Cerebellar nuclear complex (tissue), 1 donor: ENCODE measurements at places on chromosomes 2 and 18.

- no peak for DNase-seq
Measured at GRCh38 chr18:55462652-55463051, 125.3 kb downstream of the TCF4 start.

- DNase-seq = no peak
Measured at GRCh38 chr2:207215308-207215707, 49.6 kb upstream of the KLF7 start.

DNA sequence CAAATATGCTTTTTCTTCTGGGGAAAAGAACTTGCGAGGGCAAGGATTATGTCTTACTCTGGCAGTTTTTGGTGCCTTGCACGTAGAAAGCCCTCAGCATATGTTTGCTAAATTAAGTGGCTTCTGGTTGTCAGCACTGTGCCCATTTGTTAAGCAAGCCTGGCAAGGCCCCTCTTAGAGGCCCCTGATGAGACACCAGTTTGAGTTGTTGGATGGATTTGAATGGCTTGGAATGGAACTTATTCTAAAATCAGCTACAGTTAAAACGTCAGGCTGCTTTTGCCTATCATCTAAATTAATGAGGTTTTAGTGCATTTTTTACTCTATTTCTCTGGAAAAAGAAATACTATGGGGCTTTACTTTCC, 28.2 kb downstream of the TMEM182 start:
- DNase-seq = no peak

DNA sequence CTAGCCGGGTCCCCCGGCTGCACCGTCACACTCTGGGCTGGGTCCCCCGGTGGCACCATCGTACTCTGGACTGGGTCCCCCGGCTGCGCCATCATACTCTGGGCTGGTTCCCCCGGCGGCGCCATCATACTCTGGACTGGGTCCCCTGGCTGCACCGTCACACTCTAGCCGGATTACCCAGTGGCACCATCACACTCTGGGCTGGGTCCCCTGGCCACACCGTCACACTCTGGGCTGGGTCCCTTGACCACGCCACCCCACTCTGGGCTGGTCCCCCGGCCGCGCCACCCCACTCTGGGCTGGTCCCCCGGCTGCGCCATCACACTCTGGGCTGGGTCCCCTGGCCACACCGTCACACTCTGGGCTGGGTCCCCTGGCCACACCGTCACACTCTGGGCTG, 653.8 kb upstream of the ID2 start:
- no peak for DNase-seq

GRCh38 chr2:127810156-127810618, 784 bp downstream of the WDR33 start:
- DNase-seq = no peak

GRCh38 chr2:177324797-177325196, 60.3 kb upstream of the NFE2L2 start:
- no peak for DNase-seq

DNA sequence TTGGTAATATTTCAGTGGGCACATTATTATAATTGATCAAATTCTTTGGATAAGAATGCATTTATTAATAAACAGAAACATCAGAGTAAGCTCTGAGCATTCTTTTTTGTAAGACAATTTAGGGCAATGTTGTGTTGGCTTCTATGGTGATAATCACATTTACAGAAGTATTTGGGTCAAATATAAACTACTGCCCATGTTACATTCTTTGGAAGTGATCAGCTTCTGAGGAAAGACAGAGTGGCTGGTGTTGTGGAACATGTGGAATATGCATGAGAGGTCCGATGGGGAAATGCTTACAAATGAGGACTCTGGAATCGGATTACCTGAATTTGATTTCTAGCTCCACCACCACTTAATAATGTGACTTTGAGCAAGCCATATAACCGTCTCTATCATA, 19.4 kb downstream of the SERPINB13 start:
- no peak for DNase-seq

- DNase-seq = no peak
Measured at GRCh38 chr2:63127594-63127993, 77.0 kb downstream of the OTX1 start.

DNA sequence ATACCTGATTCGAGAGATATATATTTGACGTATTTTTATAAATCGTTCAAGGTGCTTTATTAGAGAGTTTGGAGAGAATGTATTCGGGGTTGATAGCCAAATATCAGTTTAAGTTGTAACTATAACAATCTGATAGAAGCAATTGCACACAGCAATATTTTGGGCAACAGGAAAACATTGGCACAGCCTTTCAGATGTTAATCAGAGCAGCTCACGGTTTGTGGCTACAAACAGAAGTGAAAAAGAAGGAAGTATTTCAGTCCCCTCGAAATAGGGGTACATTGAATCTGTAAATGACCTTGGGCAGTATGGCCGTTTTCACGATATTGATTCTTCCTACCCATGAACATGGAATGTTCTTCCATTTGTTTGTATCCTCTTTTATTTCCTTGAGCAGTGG, 20.6 kb downstream of the SERPINB10 start:
- DNase-seq = no peak

GRCh38 chr2:95046371-95047112, 21.0 kb downstream of the MAL start:
- no peak for DNase-seq

GRCh38 chr2:41483982-41484857, 563.6 kb upstream of the PKDCC start:
- no peak for DNase-seq

GRCh38 chr2:174522553-174522952, 35.7 kb upstream of the GPR155 start:
- no peak for DNase-seq

DNA sequence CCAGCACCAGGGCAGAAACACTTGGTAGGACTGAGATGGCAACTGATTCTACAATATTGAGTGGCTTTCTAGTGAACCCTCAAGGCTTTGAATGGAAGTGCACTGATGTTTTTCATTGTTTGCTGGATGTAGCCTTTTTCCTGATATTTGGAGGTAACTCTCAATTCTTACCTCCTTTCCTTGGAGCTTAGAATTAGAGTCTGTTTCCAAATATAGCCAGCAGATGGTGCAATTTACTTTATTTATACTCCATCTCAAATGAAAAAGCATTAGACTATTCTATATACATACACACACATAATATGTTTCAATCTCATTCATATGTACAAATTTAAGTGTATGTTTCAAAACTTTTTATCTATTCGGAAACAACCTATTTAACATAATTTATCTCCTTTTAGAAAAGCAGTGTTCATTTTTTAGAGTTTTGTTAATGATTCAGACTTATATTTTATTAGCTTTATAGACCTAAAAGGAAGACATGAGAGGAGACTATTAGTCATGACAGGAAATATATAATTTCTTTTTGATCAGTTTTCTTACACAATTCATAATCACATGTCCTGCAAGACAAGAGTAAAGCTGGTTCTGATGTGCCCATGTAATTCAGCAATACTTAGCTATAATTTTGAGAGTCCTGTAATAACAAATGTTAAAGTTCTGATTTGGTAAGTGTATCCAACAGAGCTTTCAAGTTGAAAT, 124.8 kb downstream of the NUP35 start:
- DNase-seq = no peak

DNA sequence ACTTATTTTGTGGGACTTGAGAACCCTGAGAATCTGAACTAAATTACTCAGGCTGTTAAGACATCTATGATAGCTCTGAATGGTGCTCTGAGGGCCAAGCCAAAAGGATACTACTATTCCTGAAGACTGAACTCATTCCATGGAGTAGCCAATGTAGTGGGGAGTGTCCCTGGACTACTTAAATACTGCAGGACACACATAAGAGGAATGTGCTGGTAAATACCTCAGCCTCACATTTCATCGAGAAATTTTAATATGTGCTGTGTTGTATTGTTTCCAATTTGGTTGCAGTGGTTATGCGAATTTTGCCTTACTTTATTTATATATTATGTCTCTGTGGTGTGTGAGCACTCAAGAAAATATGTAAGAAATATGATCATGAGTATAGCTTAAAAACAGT, 264.4 kb upstream of the FIGN start:
- no peak for DNase-seq

DNA sequence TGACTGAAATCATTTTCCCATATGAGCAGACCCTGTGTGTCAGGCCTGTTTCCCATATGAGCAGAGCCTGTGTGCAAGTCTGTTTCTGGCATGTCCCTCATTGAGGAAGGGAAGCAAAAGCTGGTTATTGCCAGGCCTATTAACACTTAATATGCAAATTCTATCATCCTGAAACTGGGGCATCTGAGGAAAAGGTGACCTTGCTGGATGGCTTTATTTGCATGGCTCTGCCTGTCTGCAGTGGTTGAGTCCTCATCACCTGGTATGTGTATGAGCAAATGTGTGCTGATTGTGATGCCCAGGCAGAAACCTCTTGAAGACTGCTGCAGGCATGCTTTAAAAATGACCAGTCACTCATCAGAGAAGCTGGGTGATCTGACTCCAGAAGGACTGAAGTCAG, 31.2 kb downstream of the EIF4E2 start:
- DNase-seq = no peak

- no peak for DNase-seq
Measured at GRCh38 chr2:38515155-38516074, 87.3 kb downstream of the HNRNPLL start.

- no peak for DNase-seq
Measured at GRCh38 chr18:46337271-46337670, 233.1 kb downstream of the HAUS1 start.

GRCh38 chr2:33022989-33023727, 76.4 kb downstream of the LTBP1 start:
- no peak for DNase-seq

DNA sequence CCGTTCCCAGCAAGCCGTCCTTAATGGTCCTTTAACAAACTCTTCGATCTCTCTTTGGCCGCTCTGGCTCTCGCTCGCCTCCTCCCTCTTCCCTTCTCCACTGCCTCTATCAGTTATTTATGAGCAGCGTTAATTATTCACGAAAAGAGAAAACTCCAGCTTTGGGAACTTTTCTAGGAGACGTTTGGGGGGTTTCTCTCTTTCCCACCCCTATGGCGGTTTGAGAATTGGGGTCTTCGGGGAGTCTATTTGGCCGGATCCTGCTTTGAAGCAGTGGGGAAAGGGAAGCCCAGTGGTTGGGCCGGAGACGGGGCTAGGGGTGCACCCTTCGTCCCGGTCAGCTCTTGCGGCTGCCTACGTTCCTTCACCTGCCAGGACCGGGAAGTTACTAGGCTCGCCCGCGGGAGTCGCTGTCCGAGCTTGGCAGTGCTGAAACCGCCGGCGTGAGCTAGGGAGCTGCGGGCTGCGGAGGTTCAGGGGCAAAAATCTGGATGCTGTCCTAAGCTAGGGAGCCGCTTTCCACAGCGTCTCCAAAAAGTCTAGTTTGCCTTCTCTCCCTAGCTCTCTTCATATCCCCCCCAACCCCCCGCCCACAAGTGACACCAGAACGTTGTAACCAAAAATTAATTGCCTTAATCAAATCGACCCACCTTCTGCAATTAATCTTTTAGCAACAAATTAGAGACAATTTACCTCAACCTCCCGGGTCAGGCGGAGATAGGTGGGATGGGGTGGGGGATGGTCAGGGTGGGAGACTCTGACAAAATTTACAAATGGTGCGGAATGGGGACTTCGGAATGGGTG, 8.9 kb upstream of the SKOR2 start:
- no peak for DNase-seq

DNA sequence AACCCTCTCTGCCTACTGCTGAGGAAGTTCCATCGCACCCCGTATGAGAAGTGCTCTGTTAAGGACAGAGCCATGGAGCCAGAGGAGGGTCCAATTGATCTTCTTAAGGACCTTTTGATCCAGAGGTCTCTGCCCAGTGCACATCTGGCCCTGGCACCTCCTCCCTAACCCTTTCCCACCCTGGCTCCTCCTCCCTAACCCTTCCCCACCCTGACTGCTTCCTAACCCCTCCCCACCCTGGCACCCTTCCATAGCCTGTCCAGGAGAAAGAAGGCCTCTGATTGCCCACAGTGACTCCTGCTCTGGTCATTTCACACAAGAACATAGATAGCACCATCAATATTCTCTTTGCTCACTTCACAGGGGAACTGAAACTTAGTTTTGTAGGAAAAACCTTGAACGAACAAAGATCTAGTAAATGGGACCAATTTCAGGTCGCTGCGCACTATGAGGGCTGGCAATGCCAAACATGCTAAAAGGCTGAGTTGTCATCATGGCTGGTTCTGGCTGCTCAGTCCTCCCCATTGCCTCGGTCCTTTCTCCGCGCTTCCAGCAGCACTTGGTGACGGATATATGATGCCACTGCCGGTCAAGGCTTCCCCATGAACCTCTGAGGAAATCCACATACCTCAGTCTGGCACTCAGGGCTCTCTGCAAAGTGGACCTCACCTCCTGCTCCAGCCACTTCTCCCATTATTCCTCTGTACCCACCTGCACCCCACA, 49.2 kb downstream of the PKDCC start:
- DNase-seq = no peak

DNA sequence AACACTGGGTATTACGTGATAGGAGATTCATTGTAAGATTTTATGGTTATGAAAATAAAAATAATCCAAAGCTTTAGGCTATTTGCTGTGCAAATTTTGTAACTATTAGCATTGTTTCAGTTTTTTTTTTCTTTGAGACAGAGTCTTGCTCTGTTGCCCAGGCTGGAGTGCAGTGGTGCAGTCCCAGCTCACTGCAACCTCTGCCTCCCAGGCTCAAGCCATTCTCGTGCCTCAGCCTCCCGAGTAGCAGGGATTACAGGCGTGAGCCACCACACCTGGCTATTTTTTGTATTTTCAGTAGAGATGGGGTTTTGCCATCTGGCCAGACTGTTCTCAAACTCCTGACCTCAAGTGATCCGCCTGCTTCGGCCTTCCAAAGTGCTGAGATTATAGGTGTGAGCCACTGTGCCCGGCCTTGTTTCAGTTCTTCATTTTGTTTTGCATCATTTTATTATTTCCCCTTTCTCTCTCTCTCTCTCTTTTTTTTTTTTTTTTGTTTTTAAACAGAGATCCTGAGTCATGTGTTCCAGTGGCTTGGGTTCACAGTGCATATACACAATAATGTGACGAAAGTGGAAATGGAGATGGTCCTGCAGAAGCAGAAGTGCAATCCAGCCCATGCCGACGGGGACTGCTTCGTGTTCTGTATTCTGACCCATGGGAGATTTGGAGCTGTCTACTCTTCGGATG, 25.8 kb downstream of the CASP10 start:
- no peak for DNase-seq

DNA sequence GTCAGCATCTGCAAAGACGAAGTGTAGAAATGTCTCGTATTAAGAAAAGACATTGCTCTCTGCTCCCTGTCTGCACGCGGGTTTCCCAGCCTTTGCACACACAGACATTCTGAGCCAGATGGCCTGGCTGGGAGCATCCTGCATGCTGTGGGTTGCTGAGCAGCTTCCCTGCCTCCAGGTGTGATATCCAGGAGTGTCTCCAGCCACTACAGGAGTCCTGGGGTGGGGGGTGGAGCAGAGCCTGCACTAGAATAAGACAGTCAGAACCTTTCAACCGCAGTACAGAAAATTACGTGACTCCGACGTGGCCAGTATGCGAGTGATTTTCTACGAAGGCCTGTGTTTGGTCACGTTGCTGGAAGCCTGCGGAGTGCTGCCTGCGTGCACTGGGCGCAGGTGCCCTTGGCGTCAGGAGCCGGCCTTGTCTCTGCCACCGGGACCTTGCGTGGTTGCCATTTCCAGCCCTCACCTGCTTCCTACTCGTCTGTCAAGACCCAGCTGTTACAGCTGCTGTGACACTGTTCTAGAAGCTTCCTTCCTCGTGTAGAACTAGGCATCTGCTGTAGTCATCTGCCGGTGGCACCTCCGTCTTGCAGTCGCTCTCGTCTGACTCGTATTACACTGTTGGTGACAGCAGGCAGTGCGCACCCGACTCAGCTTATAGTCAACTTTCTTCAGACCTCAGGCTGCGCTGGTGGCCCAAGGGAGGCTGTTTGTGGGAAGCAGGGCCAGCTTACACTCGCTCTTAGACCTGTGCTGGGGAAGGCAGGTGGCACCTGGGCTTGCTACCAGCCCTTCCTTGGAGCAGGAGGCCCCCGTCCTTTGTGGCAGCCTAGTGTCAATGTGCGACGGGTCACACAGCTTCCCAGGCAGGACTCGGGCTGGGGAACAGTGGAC, 11.2 kb downstream of the CTDP1 start:
- no peak for DNase-seq
